ENCODE measurements at places on chromosomes 2 and 18.

DNA sequence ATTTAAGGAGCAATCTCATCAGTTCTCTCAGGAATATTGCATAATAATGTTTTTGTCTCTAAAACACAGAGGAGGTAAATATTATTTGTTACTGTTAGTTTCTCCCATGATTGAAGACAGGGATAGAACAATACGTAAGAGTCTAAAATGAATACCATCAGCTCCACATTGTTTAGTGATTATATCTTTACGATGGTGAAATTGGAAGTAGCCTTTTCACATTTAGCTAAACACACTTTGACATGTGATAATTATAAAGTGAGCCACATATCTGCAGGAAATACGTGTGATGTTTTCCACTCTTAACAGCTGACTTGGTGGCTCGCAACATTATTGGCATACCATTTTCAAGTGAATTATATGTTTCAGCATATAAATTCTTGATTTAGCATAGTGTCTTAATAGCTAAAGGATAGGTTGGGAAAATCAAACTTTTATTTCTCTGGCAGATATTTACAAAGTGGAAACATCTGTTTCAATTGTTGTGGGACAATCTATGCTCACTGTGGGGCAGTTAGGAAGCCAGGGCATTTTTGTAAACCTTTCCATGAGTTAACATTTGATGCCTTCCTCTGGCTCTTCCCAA, 208.1 kb upstream of the RASGRP3 start:
- no peak for DNase-seq

- no peak for DNase-seq
These were observed 64.4 kb downstream of the IL1R2 start for GRCh38 chr2:102056079-102056581.

DNA sequence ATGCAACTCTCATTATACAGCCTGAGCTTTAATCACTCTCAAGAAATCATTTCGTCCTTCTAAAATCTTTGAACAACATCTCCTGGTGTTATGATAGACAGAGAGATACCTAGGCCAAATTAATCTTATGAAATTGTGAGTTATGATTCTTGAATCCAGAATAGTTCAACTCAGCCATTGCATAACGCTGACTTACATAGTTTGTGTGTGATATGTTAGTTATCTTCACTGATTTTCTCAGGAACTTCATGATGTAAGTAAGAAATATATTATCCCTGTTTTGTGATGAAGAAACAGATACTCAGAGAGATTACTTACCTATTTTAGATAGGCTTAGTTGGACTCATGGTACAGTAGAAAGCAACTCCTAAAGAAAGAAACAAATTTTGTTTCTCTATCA, 684.4 kb downstream of the ZEB2 start:
- DNase-seq, result no peak

- no peak for DNase-seq
These were observed 387.1 kb downstream of the RND3 start for GRCh38 chr2:150100336-150100735.

- DNase-seq, result no peak
These were observed 153.3 kb downstream of the RNF144A start for GRCh38 chr2:7070483-7070882.

DNA sequence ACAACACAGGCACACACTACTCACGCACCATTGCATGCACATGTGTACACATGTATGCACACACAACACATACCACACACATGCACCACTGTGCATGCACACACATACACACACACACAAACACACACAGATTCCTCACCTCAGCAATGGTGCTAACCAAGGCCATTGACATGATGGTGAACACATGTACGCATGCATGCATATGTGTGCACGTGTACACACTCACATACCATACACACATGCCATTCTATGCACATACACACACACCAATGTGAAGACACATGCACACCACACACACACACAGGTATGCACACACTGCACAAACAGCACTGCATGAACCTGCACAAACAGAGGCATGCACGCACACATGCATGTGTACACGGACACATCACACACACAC, 976.0 kb downstream of the DCDC2C start:
- DNase-seq, result no peak

- no peak for DNase-seq
These were observed 332.9 kb upstream of the DCC start for GRCh38 chr18:52007105-52007504.

- no peak for DNase-seq
These were observed 761 bp upstream of the IDH1 start for GRCh38 chr2:208255557-208256106.

GRCh38 chr18:32237049-32237448, 47.2 kb downstream of the MEP1B start:
- no peak for DNase-seq

DNA sequence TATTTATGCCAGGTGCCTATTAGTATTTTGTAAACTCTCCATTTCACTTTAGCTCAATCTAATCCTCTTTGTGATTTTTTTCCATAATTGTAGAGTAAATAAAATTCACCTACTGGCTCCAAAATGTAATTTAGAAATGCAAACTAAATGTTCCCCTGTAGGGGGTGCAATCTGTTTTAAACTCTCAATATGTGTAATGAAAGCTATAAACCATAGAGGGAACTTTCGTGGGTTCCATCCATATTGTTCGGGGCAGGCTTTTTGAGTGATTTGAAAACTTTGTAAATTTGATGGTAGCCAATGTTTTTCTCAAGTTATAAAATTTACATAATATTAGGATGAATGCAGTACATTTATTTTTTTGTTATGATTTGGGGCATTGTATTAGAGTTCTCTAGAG, 49.4 kb downstream of the TSPYL6 start:
- peak; percentile 45 for DNase-seq

DNA sequence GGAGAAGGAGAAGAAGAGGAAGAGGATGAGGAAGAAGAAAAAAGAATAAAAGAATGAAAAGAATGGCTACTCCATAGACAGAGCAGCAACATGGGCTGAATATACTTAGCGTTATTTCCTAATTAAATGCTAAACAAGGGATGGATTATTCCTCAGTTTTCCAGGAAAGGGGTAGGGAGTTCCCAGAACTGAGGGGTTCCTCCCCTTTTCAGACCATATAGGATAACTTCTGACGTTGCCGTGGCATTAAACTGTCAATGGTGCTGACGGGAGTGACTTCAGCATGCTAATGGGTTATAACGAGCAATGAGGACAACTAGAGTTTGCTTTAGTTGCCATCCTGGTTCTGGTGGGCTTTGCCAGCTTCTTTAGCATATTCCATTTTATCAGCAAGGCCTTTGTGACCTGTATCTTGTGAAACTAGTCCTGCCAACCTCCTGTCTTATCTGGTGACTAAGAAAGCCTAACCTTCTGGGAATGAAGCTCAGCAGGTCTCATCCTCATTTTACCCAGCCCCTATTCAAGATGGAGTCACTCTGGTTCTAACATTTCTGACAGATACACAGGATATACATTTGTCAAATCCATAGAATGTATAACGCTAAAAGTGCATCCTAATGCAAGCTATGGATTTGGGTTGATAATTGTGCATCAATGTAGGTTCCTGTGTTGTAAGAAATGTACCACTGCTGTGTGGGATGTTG, 152.3 kb downstream of the MAIP1 start:
- DNase-seq, result no peak

GRCh38 chr18:56672391-56672790, 21.2 kb downstream of the WDR7 start:
- no peak for DNase-seq
